Stimulated activated CD8-positive, alpha-beta memory T cell treated with anti-CD3 and anti-CD28 coated beads, Interleukin-7, amount 100 ng/mL, for 48 hours (primary cell): ENCODE measurements at places on chromosomes 2 and 18.

GRCh38 chr2:129936334-129936934 is 43.0 kb upstream of the RAB6C start:
- no peak for DNase-seq

DNA sequence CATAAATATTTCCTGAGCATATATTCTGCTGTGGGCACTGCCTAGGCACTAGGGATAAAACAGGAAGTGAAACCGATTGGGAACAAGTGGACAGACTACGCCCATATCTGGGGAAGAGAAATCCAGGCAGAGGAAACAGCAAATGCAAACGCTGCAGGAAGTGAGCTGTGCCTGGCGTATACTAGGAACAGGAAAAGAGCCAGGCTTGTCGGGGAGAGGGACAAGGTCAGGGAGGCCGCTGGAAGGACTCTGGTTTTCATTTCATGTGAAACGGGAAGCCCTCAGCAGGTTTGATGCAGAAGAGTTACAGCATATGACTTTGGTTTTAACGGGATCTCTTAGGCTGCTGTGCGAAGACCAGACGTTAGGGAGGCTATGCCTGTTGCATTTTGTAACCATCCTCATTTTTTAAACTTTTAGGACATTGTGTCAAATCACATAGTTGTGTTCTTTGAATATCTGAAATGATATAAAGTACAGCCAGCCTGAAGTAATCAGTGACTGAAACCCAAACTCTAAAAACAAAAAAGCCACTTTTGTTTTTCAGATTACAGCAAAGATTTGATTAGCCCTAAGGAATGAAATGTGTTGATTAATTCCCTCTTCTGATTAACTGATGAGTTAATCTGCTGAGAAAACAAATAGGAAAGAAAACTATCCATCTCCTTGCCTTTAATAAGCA is 110.2 kb upstream of the PIEZO2 start:
- no peak for DNase-seq

DNA sequence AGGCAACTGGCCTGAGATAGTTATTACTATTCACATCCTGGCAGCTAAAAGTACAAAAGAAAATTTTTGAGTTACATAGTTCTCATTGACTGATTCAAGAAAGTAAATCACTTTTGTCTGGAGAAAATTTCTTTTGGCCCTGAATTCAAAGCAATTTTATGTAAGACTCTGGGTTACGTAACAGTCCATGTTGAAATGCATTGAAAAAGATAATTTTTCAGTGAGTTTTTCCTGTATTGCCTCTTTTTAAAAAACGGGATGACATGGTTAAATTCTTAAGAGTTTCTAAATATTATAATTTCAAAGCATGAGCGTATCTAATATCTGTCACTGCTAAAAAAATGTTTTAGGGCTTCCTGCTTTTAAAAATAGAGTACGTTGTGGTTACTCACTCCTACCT is 72.7 kb downstream of the ANKRD12 start:
- no peak for DNase-seq

GRCh38 chr2:175439416-175439815 is 257.9 kb upstream of the ATP5MC3 start:
- DNase-seq = no peak

GRCh38 chr2:221282386-221282785 is 289.7 kb downstream of the EPHA4 start:
- no peak for DNase-seq
